Inflammatory macrophage (primary cell): ENCODE measurements at places on chromosomes 4 and X.

DNA sequence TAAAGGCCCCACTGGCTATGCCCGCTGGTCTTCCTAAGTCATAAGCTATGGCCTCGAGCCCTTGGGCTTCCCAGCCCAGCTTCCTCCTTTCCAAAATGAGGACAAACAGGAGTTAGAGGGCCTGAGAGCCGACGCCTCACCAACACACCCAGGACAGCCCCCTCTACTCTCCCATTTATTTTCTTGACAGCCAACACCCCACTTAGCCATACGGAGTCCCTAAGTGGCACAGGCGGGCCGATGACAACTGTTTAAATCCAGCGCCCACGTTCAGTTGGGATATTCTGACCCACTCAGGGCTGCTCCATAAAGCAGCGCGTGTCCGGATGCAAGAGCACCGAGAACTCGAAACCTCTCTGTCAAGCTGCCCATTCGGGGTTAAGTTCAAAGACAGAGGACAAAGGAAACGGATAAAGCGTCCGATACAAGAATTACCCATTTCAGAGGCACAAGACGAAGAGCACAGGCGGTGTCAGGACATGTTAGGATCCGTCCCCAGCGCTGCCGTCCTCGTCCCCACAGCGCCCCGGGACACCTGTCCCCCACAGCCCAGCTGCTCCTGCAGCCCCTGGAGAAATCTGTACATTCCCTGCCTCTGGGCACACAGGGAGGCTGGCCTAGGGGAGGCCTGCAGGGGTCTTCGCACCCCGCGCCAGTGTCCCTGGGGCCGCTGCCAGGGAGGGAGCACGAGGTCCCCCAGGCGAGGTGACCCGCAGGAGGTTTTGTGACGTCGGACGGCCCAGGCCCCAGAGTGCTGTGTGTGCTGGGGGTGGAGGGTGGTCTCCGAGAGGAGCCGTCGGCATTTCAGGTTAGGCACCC, 1.2 kb downstream of the PRKX start:
- DNase-seq, result peak; percentile 35

- DNase-seq, result no peak
These were observed at the start of gene TRAM1L1 for GRCh38 chr4:117084866-117085701. TRAM1L1 (minus strand) TSS chr4:117085576; CDS start chr4:117085393, 183 bp downstream.

DNA sequence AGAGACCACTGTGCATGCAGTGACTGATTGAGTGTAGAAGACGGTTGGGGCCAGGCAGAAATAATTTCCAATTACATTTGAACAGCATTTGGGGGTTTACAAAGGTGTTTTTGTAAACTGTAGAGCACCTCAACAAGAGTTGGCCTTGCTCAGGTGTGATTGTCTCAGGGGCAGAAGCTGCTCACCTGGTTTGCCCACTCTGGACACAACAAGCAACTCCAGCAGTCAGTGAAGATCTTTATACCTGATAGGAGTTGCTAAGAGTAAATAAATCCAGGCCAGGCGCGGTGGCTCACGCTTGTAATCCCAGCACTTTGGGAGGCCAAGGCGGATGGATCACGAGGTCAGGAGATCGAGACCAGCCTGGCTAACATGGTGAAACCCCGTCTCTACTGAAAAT, 221.3 kb downstream of the RAB28 start:
- no peak for DNase-seq

DNA sequence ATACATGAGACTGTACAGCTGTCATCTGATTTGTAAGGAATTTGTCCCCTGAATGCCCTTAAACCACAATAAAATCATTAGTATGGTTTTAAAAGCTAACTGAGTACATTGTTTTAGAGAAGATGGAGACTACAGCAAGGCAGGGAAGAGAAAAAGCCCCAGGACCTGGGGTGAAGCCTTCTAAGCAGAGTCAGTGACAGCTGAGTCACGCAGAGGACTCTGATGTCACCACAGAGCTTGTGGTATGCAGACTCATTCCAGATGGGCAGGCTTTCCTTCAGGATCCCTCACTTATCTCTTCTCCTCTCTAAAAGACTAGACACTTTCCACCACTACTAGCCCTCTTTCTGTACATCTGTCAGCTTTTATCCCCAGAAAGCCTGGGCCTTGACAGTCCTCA, 97.1 kb upstream of the ATOH1 start:
- DNase-seq, result no peak

DNA sequence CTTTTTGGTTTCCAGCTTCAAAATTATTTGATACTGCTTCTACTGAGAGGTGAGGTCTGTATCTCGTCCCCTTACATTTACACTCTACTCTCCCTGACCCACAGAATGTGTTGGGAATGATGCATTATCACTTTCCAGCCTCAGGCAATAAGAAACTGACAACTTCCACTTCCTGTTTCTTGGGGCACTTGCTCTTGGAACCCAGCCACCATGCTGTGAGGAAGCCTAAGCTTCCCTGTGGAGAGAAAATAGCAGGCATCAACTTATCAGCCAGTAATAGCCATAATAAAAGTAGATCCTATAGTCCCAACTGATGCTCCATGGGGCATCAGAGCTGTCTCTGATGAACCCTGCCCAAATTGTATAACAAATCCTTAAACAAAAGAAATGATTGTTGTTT, 32.6 kb downstream of the RELL1 start:
- DNase-seq, result peak; percentile 22

DNA sequence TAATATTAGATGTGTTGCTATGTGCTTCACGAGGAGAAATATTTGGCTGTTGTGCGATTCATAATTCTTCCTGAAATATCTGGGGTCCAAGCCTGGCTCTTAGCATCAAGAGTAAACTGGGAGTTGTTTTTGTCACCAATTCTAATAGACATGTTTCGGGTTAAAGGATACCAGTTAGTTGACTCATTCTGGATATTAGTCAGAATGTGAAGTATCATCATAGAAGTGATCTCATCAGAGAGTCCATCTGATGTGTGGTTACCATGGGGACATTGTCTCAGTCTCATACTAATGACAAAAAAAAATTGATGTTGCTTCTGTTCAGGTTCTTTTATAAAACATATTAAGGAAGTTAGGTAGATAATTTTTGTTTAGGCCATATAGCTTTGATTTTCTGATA, 57.2 kb upstream of the MTMR1 start:
- DNase-seq, result no peak

DNA sequence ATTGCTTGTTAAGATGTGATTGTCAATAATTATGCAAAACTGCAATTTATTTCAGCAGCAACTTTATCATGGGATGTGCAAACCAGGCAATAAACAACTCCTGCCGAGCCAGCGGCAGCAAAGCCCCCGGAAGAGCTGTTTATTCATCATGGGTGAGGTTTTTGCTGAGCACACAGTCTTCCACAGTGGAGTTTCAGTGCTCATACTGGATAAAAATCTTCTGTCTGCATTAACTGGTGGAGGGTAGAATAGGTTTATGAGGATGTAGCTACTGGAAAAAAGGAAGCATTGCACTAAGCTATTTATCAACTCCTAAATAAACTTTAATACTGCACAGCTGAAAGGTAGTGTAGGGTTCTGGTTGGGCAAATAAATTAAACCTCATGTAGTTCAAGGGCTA, 557.4 kb upstream of the FTHL17 start:
- no peak for DNase-seq

DNA sequence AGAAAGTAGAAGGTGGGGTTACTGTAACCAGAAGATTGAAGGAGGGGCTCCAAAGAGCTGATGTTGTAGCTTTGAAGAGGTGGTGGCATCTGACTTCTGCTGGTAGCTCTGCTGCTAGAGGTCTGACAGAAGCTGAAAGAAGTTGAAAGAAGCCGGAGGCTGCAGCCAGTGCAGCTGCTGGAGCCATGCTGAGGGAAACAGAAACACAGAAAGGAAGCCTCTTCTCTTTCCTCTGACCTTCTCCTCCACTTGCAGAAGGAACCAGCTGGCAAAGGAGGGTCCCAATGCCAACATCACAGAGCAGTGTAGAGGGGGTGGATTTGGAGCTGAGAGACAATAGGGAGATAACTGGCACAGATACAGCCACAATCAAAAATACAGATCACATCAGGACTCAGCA, 89.3 kb upstream of the HHIP start:
- DNase-seq, result no peak

GRCh38 chrX:133698298-133698697, 283.0 kb upstream of the GPC4 start:
- DNase-seq, result no peak

- DNase-seq, result no peak
These were observed 315.3 kb downstream of the PAPSS1 start for GRCh38 chr4:107404591-107405300.

DNA sequence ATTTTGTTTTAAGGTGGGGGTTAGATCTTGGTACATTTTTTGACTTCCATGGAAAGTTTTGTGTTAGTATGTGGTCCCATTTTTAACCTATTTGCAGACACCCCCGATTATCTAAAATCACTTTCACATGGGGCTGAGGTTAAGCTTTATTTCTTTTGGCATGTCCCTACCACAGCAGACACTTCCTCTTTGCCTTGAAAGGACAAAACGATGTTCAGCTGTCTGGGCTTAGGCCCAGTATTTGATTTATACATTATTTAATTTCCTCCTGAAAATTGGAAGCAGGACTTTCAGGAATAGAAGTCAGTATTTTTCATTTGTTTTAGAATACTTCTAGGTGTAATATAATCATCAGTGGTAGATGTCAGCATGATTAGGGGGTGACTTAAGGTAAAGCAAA, 112.4 kb upstream of the SPRY1 start:
- no peak for DNase-seq

DNA sequence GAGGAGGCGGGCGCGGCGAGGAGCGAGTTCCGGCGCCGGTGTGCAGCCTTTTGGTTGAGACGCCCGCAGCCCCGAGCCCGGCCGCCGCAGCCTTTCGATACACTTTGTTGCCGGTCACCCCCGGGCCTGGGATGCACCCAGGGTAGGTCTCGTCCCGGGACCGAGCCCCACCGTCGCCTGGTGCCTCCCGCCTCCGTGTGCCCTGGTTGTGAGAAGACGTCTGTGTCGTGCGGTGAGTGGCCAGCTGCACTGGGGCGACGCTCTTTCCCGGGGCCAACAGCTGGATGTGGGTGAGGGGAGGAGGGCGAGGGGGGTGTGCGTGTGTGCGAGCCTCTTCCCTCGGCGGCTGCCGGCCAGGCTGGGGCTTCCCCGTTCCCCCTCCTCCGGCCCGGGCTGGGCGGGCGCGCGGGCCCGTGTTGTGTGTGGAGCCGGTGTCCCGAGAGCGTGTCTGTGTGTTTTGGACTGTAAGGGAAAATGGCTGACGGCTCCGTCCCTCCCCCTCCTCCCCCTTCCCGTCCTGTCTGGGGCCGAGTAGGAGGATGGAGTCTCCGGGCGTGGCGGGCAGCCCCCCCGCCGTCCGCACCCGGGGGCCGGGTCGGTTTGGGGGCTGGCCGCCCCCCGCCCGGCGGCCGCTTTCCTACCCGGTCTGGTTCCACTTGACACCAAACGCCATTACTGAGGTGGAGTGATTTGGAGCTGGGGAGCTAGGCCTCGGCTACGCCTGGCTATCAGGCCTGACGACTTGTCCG, 807 bp downstream of the USP9X start:
- DNase-seq, result peak; percentile 10

DNA sequence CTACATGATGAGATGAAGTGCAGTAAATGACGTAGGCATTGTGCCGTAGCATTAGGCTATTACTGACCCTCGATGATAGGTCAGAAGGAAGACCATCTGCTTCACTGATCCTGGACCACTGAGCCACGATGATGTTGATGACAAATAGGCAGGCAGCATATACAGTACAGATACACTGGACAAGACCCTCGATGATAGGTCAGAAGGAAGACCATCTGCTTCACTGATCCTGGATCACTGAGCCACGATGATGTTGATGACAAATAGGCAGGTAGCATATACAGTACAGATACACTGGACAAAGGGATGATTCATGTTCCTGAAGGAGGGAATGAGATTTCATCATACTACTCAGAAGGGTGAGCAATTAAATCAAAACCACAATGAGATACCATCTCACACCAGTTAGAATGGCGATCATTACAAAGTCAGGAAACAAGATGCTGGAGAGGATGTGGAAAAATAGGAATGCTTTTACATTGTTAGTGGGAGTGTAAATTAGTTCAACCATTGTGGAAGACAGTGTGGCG, 50.9 kb downstream of the BEND4 start:
- no peak for DNase-seq

DNA sequence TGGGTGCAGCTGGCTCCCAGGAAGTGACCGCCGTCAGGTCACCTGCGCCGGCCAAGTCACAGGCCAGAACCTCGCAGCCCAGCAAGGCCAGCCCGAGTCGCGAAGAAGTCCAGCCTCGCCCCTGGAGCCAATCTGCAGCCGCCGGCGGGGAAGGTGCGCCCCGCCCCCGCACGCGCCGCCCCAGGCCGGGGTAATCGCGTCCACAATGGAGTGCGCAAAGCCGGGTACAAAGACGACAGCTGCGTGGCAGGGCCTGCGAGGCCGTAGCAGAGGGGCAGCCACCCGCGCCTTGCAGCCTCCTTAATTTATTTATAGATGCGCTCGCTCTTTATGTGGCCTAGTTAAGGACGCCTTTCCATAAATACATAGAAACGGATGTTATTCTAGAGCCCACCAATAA, 139.4 kb upstream of the CPEB2 start:
- no peak for DNase-seq

DNA sequence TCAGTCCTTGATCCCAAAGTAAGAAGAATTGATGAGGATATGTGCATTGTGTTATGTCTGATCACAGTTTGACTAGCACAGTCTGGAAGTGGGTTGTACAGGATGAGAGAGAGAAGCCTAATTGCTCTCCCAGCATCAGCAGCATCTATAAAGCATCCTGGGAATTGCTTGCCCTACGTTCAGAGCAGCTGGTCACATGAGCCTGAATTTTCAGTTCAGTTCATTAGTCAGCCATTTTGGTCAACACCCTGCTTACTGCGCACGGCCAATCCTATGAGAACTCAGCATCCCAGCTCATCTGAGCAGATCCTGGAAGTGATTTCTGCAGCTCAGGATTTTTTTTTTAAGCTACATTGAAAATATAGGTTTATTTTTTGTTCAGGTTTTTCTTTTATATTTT, at the start of gene RUFY3:
RUFY3 (plus strand) TSS at position 218 of the 400 bp plus-strand sequence. CDS start 610 bp downstream, outside the sequence.
- no peak for DNase-seq

- DNase-seq, result peak; percentile 44
These were observed 167.9 kb downstream of the SMIM20 start for GRCh38 chr4:26081795-26082498.

DNA sequence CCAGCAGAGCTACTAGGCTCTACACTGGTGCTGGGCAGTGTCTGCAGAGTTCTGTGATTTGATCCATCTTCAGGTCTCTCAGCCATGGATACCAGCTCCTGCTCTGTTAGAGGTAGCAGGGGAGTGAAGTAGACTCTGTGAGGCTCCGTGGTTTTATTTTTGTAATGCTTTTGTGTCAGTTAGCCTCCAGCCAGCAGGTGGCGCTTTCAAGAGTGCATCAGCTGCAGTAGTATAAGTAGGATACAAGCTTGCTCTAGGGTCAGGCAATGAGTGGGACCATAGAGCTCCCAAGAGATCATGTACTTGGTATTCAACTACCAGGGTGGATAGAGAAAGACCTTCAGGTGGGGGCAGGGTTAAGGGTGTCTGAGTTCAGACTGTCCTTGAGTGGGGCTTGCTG, 362.5 kb upstream of the TRAM1L1 start:
- DNase-seq, result peak; percentile 13

DNA sequence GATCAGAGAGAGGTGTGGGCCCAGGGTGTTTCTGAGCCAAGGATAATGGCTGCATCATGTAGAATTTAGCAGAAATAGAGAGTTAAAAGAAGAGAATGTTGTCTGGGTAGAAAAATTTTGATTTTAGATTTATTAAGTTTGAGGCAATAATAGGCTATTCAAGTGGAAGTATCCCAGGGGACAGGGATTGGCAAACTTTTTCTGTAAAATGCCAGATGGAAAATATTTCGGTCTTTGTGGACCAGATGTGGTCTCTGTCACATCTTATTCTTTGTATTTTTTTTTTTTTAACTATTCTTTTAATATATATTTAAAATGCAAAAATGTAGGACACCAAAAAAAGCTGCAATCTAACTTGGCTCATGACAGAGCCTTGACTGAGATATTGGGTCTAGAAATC, 33.1 kb downstream of the IL15 start:
- no peak for DNase-seq
